ENCODE measurements at places on chromosomes 1 and 21. TPM values are rescaled to one million over a fixed set of nuclear protein-coding genes. Genes with fewer than 3 reads are reported as not detected.

DNA sequence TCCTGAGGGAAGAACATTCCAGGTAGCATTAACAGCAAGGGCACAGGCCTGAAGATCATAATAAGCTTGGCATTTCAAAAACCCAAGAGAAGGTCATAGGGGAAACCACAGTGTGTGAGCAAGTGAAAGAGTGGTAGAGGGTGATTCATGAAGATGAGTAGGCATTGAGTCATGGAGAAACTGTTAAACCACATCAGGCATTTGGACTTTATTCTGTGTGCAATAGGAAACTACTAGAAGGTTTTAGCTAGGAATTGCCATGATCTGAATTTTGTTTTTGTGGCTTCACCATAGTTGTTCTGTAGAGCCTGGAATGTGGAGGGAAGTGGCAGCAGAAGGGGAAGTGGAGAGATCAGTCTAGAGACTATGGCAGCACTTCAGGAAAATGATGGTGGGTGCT, 359.0 kb upstream of the PTBP2 start:
- DNase-seq: no peak

Gene NFASC
- total RNA-seq: 0.40 TPM

GRCh38 chr1:147902253-147902845, at the start of gene GJA8:
TSS of gene GJA8 (plus strand) at chr1:147902795. CDS start at chr1:147907956, 5,161 bp downstream.
- no peak for DNase-seq

Gene OR14K1
- total RNA-seq: not detected

DNA sequence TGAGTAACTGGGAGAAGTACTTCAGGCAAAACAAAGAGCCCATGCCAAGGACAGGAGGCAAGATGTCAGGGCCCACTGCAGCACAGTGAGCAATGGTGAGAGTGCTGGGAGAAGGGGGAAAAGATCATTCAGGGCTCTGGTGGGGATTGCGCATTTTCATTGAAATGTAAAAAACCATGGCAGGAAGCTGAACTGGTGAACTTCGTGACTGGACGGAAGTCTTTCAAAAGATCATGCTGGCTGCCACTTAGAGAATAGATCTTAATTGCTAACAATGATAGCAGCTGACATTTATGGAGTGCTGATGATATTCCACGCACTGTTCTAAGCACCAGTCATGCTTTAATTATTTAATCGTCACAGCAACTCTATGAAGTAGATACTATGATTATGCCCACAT, 107.0 kb downstream of the TGFBR3 start:
- DNase-seq: no peak

- DNase-seq: no peak
Observed at GRCh38 chr1:114702737-114703136, 7.4 kb upstream of the AMPD1 start.

DNA sequence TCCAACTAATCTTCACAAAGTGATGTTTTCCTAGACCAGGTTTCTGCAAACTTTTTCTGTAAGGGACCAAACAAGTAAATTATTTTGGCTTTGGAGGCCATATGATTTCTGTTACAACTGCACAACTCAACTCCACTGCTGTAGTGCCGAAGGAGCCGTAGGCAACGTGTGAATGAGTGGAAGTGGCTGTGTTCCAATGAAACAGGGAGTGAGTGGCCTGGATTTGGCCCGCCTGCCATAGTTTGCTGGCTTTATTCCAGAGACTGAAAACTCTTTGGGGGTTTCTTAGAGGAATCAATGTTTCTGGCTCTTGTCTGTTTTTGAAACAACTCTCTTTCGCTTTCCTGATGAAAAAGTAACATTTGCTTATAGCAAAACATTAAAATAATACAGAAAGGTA, 12.6 kb upstream of the ACTL8 start:
- no peak for DNase-seq

DNA sequence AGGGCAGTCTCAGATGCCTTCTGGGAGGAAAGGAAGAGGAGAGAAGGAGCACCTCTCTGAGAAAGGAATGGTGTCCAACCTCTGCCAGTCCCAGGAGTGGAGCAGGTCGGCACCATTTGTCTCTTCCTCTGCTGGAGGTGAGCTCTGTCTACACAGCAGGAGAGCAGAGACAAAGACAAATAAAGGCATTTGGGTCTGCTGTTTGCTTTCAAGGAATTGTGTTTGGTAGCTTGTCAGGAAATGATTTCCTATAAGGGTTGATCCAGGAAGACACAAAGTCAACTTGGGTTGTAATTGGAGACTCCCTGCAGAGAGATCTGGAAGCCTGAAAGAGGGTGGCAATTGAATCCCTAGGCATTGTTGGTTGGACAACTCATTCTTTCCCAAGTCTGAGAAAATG, 34.5 kb upstream of the PLXNA2 start:
- no peak for DNase-seq

DNA sequence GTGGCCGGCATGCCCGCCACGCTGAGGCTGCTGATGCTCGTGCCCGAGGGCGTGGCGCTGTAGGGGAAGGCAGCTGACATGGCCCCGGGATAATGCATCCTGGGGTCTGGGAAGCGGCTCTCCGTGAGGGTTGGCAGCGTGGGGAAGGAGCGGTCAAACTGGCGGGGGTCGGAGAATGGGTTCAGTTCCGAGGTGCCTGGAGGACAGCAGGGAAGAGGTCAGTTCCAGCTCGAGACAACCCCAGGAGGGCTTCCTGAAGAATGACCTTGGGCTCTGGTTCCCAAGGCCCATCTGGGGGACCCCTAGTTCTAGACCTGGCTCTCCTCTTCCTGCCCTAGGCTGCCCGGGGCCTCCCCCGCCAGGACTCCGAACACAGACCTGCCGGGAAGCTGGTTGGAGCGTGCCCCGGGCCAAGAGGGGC, 27.6 kb downstream of the RUNX3 start:
- no peak for DNase-seq

- no peak for DNase-seq
Observed at GRCh38 chr1:29286194-29286767, 50.0 kb downstream of the PTPRU start.
